ENCODE measurements at places on chromosomes 7 and 10. TPM values are rescaled to one million over a fixed set of nuclear protein-coding genes. Genes with fewer than 3 reads are reported as not detected.

Gene UTF1
- polyA plus RNA-seq = not detected

Gene LRRC18
- polyA plus RNA-seq = not detected

GRCh38 chr7:9939176-9939575 lies 1034.5 kb upstream of the PHF14 start:
- DNase-seq = no peak

Gene GLI3
- polyA plus RNA-seq = 7.2 TPM

Gene JAKMIP3
- polyA plus RNA-seq = 0.19 TPM

Gene COL28A1
- 0.02 TPM for polyA plus RNA-seq

Gene TMEM236
- polyA plus RNA-seq = 0.01 TPM

Gene ATOH7
- not detected for polyA plus RNA-seq

DNA sequence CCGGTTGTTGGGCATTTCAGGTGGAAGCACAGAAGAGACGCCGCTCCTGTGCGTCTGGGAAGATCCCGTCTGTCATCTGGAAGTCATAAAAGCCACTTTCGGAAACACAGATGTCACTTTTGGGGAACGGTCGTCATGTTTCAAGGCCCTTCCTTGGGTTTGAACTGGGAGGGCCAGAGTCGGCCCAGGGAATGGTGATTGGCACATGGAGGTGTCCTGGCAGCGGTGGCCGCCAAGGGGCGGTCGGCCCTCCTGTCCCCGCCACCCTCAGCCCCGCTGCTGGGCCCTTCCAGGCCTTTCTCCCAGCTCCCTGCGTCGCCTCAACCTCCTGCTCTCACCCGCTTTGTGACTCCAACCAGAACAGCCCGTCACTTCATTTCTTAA lies 115.2 kb upstream of the SFMBT2 start:
- no peak for DNase-seq

GRCh38 chr7:148296994-148297644 lies 293.4 kb upstream of the C7orf33 start:
- DNase-seq = no peak

- DNase-seq = no peak
These were observed 35.8 kb upstream of the ZC3HAV1L start for GRCh38 chr7:139071680-139072079.

Gene SLC18A3
- polyA plus RNA-seq = not detected

Gene AGR2
- polyA plus RNA-seq = 0.60 TPM

GRCh38 chr7:133360201-133360600 lies 107.3 kb downstream of the EXOC4 start:
- no peak for DNase-seq

- DNase-seq = no peak
These were observed 49.0 kb downstream of the PIK3AP1 start for GRCh38 chr10:96671211-96671890.

GRCh38 chr7:140625908-140626868 lies 14.4 kb downstream of the DENND2A start:
- DNase-seq = peak; percentile 99

DNA sequence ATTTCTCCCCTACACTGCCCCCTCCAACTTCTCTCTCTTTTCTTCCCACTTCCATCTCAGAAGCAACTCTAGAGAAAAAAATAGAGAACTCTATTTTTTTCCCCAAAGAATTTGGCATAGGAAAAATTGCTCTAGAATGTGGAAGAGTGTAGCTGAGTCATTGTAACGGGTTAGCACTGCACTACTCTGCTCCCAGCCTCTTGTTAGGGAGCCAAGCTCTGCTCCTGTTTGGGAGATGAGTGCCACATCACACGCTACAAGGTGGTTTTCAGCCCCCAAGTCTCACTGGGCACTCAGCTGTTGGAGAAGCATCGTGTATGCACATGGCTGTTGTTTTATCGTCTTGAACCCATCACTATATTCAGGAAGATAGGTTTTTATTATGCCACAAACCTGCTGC lies 136.4 kb downstream of the BMPER start:
- DNase-seq = no peak

Gene TCERG1L
- polyA plus RNA-seq = not detected

DNA sequence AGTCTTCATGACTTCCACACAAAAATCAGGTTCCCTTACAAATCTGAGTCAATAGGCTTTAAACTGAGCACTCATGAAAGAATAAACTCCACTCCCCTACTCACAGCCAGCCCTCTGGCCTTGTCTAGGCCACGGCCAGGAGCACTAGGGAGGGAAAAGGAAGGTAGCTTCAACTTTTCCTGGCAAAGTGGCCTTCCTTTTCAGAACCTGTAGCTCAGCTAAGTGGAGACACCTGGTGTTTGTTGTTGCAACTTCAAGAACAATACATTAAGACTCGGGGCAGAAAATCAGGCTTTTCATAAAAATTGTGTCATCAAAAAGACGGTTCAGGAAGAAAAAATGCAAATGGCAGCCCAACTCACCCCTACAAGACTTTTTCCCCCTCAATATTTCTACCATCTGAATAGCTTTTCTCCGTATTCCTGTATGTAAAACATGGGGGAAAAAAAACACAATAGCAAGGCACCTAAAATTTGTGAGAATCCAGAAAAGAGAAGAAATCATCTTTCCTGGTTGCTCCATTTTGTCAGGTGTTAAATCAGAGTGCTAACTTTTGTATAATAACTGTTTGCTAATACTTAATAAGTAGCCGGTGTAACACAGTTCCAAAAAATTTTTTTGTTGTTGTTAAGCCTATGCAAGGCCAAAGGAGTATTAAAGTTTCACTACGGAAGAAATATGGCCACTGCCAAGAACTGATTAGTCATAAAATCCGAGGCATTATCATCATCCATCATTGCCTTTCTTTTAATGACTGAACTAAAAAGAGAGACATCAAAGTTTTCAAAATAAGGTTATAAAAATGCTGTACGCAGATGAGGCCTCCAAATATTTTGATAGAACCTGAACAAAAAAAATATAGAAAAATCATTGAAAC lies 66.2 kb upstream of the ARID5B start:
- DNase-seq = peak; percentile 38

Gene GJD4
- polyA plus RNA-seq = not detected

Gene RPS24
- 3,086 TPM for polyA plus RNA-seq

Gene STK31
- polyA plus RNA-seq = 0.09 TPM

DNA sequence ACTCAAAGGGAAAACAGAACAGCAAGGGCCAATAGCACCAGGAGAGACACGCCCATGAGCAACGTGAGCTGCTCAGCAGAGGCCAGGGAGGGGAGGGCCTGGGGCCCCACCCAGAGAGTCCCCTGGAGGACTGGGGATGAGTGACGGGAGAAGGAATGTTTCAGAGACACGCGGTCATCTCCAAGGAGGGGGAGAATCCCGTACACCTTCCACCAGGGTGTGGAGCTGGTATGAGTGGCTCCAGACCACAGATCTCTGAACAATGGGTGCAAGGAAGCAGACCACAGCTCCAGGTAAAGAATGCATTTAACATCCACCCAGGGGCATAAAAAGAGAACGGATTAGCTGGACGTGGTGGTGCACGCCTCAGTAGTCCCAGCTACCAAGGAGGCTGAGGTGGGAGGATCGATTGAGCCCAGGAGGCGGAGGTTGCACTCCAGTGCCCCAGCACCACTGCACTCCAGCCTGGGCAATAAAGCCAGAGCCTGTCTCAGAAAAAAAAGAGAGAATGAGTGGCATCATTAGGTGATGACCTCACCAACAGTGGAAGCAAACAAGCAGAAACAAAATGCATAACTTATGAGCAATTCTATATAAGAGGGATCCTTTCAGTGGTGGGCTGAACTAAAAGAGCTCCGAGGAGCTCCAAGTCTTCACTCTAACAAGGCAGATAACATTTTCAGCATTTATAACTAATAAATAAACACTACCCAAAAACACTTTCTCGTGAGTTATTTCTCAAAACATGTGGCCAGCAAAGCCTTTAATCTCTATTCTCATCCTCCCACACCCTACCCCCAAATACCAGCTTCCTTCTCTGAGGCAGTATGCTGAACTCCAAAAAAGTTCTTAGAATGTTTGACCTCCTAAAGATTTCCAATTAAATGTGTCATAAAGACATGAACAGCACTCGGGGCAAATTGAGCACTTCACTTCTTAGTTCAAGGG lies 12.5 kb downstream of the PSAP start:
- no peak for DNase-seq

GRCh38 chr7:124101173-124101768 lies 68.4 kb upstream of the TMEM229A start:
- DNase-seq = no peak

- DNase-seq = no peak
These were observed 557 bp upstream of the LSM8 start for GRCh38 chr7:118183428-118183785.

- peak; percentile 88 for DNase-seq
These were observed 44.4 kb downstream of the MYPN start for GRCh38 chr10:68153473-68154210.

DNA sequence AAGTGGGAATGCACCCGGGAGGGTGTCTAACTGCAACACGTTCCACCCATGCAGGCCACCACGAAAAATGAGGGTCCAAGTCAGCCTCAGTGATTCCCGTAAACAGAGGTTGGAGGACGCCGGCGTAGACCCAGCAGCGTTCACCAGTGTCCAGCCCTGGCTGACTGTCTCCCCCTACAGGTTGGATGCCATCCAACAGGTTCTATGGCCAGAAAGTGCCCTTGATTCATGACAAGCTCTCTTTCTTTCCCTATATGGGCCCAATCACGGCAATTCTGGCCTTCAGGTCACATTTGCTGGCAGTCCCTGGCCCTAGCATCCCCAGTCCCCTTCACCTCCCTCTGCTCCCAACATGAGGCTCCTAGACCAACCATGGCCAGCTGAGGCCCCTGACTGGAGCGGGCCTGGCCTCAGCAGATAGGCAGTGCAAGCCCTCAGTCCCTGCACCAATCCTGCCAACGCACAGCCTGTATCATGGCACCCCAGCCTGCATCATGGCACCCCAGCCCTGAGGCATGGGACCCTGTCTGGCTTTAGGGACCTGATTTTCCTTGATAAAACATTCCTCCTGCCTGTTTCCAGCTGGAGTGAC lies 227.4 kb downstream of the GRID1 start:
- no peak for DNase-seq

DNA sequence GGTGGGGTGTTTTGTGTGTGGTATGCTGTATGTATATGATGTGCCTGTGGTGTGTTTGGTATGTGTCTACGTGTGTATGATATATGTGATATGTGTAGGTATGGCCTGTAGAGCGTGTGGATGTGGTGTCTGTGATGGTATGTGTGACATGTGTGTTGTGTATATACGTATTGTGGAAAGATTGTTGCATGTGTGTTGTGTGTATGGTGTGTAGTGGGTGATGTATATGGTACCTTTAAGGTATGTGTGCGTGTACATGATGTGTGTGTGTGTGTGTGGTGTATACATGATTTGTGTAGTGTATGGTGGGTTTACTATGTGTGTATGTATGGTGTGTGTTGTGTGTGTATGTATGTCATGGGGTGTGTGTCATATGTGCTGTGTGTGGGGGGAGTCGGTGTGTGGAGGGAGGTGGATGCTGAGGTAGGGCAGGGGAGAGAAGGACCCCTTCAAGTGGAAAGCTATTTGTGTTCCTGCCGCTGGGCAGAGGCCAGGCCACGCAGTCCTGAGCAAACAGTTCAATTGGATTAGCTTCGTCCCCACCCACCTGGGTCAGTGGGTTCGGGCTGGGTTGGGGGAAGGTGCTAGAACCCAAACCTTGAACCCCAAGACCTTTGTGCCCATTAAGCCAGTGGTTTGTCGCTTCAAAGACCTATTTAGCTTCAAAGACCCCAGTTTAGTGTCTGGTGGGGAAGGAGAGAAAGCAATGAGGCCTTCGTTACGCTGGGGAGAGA lies 1.9 kb upstream of the TRPV6 start:
- no peak for DNase-seq

DNA sequence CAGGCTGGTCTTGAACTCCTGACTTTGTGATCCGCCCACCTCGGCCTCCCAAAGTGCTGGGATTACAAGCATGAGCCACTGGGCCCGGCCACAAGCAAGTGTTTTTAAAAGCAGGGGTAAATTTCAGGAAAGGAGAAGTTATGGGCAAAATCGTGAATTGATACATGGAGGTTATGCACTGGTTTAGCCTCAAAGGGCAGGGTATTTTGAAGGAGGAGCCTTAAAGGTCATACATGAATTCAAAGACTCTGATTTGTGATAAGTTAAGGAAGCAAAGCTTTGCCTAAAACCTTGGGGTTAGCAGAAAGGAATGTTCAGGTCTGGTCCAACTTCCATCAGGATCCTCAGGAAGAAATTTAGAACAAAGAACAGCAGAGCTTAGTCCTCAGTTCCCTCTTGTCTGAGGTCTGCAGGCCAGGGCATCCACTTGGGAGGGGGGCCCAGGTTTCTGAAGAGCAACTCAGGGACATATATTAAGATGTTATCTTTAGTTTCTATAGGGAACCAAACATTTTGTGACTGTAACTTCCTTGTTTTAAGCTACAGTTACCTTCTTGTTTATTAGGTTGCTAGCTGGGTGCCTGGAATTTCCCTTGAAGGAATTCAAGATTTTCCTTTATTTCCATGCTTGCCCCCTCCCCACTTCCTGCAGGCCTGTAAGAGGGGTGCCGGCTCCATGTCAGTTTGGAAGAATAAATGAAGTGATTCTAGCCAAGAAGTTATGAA lies 2.8 kb upstream of the REPIN1 start:
- DNase-seq = no peak

DNA sequence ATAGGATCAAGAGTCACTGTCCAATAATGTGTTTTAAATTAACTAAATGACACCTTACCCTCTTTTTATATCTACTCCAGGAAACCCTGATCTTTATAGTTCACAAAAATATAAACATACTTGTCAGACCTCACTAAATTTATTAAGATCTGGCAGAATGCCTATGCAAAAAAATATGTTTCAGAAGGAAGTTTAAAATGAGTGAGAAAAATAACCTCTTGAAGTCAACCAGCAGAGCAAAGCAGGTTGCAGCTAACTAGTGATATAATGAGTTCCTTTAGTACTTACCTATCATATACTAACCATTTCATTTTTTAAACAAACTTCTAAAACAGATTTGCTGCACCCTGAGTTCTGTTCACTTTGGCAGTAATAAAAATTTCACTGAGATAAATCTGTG lies 14.0 kb upstream of the HGF start:
- DNase-seq = no peak

Gene KLF14
- not detected for polyA plus RNA-seq

DNA sequence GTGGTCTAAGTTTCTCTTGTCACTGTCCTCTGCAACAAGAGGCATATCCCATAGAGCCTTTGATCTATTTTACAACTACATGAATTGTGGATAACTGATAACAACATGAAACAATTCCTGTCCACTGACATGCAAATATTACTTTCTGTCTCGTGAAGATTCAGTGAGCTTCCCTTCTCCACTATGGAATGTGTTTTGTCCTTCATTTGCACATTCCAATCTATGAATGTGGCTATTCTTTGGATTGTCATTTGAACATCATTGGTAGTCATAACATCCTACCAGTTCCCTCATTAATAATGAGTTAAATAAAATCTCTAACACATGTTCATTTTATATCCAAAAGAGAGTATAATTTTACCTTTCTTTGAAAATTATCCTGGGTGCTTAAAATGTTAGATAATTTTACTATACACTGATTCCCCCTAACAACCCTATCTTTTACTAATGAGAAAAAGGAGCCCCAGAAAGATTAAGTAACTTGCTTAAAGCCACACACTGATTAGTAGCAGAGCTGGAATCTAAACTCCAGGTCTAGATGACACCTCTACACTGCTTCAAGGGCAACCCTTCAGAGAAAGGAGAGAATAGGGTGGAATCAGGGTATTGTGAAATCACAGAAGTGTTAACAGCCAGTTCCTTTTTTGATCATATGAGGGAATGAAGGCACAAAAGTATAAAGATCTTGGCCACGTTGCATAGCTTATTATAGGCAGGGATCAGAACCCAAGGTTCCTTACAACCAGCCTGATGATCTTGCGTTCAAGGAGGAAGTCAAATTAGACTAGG lies 39.1 kb downstream of the PDE1C start:
- no peak for DNase-seq

Gene OR2A5
- not detected for polyA plus RNA-seq

Gene FKBP6
- not detected for polyA plus RNA-seq

- no peak for DNase-seq
These were observed 4.2 kb downstream of the TMEM270 start for GRCh38 chr7:73864981-73865711.

Gene TCF7L2
- polyA plus RNA-seq = 7.7 TPM

Gene H2AZ2
- polyA plus RNA-seq = 164 TPM
